ENCODE measurements at places on chromosomes 4 and X.

- DNase-seq: no peak
Observed at GRCh38 chrX:103063918-103064434, at the start of gene BEX1. BEX1 (minus strand) TSS chrX:103064171; CDS start chrX:103063274, 897 bp downstream.

- no peak for DNase-seq
Observed at GRCh38 chrX:129058405-129058804, 464.9 kb downstream of the SMARCA1 start.

DNA sequence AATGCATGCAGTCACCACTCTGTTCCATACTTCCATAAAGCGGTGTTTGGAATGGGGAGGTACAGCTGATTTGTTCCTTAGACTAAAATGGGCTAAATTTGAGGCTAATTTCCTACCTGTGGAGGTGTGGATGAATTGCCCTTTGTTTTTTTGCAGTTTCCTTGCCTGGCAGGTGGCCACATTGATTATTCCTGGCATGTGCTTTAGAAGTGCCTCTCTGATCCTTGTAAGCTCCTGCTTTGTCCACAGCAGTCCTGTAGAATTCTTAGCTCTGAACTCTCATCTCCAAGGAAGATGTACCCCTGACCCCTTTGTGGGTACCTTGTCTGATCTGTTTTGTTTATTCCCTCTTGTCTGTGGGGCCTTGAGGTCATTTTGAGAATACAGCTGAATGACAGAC, 136.8 kb downstream of the ADGRL3 start:
- no peak for DNase-seq

DNA sequence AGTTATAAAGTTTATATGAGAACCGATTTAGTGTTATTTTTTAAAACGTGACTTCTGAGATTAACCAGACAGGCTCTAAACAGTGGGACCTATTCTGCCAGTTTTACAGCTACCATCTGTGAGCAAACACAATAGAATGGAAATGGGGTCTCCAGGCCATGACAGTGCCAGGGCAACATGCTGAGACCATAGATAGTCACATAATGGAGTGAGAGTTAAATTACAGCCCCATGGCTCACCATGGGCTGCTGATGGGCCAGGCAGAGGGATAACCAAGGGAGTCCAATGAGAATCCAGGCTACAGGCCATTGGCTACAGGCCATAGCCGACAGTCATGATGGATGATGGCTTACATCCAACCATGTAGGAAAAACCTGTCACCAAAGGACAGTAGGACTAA, 183.5 kb upstream of the NDP start:
- DNase-seq: no peak

- no peak for DNase-seq
Observed at GRCh38 chr4:24769571-24769970, 25.8 kb upstream of the SOD3 start.

DNA sequence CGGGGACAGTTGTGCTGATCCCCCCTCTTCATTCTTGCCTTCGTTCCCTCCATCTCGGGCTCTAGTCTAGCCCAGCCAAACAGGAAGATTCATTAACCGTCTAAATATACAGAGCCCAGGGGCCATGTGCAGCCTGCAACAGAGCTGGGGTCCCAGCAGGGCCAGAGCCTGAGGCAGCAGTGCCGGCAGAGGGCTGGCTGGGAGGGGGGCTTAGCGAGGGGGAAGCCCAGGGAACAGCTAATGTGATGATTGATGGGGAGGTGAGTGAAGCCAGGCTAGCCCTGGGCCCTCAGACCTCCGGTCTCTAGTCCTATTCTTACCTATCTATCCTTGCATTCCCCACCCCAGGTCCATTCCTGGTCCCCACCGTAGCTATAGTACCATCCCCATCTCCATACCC, 22.3 kb downstream of the EFNB1 start:
- DNase-seq: no peak

- DNase-seq: no peak
Observed at GRCh38 chr4:139317635-139318034, 15.4 kb upstream of the NDUFC1 start.

DNA sequence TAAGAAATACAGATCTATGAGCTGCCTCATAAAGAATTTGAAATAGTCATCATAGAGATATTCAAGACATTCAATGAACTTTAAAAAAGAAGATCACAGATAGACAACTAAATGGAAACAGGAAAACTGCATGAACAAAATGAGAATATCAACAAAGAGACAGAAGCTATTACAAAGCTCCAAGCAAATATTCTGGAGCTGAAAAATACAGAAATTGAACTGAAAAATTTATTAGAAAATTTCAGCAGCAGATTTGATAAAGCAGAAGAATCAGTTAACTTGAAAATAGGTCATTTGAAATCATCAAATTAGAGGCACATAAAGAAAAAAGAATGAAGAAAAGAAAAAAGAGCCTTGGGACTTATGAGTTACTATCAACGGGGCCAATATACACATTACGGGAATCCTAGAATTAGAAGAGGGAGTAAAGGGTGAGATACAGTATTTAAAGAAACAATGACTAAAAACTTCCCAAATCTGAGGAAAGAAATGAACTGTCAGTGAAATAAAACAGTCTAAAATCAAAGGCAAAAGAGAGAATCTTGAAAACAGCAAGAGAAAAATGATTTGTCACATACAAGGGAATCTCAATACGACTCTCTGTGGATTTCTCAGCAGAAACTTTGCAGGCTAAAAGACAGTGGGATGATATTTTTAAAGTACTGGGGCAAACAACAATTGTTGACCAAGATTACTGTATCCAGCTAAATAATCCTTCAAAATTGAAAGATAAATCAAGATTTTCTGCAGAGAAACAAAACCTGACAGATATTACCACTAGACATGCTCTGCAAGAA, 641.6 kb downstream of the ANKRD50 start:
- DNase-seq: no peak
